Effector memory CD8-positive, alpha-beta T cell (primary cell): ENCODE measurements at places on chromosomes 2 and 18.

DNA sequence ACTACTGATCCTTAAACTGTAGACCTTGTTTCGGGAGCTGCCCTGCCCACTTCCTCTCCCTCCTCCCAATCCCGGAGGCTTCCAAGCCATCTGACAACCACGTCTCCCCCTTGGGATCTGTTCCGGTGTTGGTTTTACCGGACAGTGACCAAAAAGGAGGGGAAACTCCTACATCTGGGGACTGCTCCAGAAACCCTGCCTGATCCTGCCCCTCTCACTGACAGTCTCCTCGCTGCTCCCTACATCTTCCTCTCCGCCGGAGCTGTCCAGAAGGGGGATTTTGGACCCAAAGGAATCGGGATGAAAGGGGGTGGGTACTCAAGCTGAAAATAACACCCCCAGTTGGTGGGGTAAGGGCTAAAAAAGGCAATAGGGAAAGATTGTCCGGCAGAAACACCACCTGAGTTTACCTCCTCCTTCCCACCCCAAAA, 1.5 kb downstream of the INO80D start:
- peaks cover 30% of the 10 kb centered on the region for H3K36me3 ChIP-seq
- H3K27ac ChIP-seq: peak overlapping the region; percentile 100
- H3K4me1 ChIP-seq: peaks cover 42% of the 10 kb centered on the region
- peak; percentile 3 for DNase-seq

DNA sequence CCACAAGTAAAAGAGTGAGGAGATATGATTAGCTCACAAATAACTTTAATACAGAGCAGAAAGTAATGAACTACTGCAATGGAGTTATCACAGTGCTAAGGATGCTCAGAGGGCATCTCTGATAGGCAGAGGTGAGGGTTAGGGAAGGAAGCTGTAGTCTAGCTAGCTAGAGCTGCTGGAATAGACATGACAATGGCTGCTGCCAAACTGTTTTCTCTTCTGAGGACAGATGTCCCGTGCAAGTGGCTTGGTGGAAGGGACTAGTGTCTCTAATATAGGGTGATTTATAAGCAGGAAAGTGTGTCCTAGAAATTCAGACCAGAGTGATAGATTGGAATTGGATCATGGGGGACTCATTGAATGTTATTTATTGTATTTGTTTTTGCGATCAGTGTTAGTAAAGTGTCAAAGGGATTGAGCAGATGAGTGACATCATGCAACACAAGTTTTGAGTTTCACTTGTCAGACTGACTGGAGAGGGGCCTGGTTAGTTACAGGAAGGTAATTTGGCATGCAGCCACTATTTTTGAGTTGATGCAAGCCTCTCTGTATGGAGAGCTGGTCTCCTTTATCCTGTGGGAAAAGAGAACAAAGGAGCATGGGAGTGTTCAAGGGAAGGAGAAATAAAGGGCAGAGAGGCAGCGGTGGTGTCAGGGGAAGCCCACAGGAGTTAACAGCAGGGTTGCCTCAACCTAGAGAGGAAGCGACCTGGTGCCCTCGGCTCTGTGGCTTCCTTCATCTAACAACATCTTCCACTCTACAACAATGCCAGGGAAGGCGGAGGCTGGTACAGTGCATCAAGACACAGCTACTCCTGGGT, 1.9 kb downstream of the CTLA4 start:
- peak; percentile 36 for DNase-seq
- H3K27me3 ChIP-seq: no peaks in the 10 kb centered on the region
- H3K4me1 ChIP-seq: peaks cover 41% of the 10 kb centered on the region
- peak overlapping the region; percentile 86 for H3K27ac ChIP-seq

- no peaks in the 10 kb centered on the region for H3K4me1 ChIP-seq
- no peaks in the 10 kb centered on the region for H3K27me3 ChIP-seq
- no peak overlapping the region for H3K27ac ChIP-seq
- no peak for DNase-seq
These were observed 147.3 kb upstream of the TCF4 start for GRCh38 chr18:55735199-55735855.

- no peak for DNase-seq
- H3K4me3 ChIP-seq: no peak overlapping the region
- no peaks in the 10 kb centered on the region for H3K36me3 ChIP-seq
These were observed 54.6 kb downstream of the MERTK start for GRCh38 chr2:111952871-111953452.
